ENCODE measurements at places on chromosomes 2 and 18.

DNA sequence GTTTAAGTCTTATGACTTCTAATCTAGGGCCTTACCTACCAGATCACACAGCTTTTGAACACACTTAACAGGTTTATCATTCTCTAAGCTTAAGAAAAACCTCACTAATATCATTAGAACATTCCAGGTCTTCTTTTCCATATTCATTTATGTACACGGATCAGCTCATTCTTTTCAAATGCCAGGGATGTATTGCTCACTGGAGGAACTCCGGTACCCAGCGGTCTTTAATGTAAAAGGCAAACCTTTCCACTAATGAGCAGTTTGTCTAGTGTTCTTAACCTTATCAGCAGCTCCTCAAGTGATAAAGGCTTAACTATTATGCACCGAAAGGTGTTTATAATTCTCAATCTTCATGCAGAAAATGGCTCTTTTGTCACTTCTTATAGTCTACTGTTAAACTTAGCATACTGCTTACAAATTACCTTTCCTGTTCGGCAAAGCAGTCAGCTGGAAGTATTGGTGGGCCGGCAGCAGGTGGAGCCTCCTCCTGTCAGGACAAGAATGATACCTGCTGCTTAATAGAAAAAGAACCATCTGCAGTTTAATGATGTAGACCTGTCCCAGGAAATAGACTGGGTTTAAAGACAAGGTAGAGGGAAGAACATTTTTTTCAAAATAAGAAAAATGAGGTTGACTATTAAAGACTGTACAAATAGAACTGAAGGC, 142.7 kb downstream of the FIGN start:
- no peak for DNase-seq

DNA sequence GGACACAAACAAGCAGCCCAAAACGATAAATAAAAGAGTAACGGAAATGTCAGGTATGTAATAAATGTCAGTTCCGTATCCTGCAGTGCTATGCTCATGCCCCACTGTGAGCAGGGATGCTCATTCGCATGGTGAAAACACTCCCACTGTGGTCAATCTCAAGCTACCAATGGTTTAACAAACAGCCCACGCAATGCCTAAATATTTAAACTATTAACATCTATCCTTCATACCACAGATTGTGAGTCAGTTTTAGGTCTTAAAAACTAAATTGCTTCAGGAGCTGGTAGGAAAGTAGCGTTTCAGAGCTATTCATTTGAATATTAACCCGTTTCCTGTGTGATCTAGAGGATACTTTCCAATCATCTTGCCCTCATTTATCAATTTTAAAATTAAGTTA, 207.4 kb downstream of the TCF4 start:
- DNase-seq: no peak

DNA sequence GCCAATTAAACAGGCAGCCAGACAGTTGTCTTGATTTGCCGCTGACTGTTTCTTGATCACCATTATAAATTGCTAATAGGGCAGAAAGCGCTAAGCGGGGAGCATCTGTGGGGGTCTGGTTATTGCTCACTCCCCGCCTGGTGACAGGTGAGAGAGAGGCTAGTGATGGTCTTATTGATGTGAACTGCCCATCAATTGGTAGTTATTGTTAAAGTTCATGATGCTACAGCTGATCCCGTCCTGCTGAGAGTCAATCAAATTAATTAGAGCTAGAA, 148.5 kb downstream of the LNPK start:
- no peak for DNase-seq

GRCh38 chr2:138897274-138897673, 117.1 kb upstream of the NXPH2 start:
- DNase-seq: no peak
